ENCODE measurements at places on chromosomes 2 and 18.

DNA sequence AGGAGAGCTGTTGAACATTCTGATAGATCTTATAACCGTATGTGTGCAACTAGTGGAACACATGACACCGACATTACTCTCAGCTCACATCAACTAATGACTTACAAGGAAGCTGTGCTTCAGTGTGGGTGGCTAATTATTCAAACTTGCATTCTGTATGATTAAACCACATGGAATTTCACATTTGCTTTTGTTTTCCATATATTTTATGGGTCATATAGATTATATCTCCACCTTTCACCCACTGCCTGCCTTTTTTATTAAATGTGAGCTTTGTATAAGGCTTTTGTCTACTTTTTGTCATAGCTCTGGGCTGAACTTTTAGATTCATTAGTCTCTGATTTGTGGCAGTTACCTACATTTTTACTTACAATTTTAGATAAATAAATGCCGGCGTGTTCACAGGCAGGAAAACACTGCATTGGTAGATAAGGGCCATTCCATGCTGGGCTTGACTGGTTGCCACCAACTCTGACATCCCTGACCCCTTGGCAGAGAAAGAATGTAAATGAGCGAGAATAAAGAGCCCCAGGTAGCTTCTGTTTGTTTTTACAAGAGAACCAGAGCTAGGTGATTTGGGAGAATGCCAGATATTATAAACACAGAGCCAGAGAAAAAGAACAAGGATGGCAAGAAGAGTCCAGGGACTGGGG is 35.7 kb downstream of the LYPD6 start:
- peak; percentile 84 for DNase-seq

GRCh38 chr2:160870729-160871465 is 289.3 kb upstream of the TANK start:
- DNase-seq = peak; percentile 42

DNA sequence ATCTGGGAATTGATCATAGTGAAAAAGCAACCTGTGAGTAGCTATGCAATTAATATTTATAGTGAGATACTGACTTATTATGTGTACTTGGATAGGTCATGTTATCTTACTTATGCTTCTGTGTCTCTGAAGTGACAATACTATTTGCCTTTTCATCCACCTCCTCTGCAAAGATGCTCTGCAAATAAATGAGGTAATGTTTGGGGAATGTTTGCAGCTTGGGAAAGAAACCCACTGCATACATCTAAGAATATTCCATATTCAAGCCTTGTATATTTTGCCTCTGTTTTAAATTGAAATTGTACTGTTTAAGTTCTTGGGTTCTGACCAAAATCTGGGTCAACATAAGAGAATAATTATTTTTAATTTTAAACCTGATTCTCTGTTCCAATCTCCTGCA is 217.4 kb upstream of the DTNA start:
- DNase-seq = no peak

DNA sequence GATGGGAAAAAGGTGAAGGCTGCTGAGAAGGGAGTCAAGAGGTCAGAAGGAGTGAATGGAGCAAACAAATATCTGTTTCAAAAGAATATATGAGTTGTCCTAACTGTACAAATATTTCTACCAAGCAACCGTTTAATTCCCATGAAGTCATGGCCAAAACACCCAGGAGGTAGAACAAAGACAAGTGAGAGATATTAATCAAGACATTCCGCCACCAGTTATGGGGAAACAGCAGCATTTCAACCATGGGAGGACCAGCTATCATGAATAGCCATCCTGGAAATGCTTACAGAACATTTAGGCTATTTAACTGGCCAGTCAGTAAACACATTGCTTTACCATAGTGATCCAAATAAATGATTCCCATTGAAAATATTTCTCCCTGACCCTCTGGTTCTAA is 396.3 kb downstream of the IRS1 start:
- no peak for DNase-seq

DNA sequence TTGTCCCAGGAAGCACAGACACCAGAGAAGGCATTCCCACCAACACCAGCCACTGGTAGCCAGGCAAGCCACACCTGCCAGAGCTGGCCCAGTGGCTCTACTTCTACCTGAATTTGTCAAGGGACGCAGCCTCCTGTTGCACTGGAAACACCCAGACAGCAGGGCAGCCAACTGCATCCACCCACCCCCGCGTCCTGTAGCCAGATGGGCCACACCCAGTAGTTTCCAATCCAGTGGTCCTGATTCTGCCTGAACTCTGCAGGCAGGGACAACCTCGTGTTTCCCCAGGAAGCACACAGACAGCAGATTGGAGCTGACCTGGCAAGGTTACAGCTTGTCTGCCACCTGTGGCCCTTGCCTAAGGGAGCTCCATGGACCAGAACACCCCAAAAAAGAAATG is 18.2 kb downstream of the PFN4 start:
- DNase-seq = no peak
